Activated T-helper 1 cell treated with Interleukin-2 at 50 U/mL for 16 hours (primary cell): ENCODE measurements at places on chromosomes 3 and 15.

- no peak for DNase-seq
Observed at GRCh38 chr15:72970933-72971760, 81.1 kb upstream of the NEO1 start.

- no peak for DNase-seq
Observed at GRCh38 chr15:60379525-60380274, 18.1 kb downstream of the ANXA2 start.

DNA sequence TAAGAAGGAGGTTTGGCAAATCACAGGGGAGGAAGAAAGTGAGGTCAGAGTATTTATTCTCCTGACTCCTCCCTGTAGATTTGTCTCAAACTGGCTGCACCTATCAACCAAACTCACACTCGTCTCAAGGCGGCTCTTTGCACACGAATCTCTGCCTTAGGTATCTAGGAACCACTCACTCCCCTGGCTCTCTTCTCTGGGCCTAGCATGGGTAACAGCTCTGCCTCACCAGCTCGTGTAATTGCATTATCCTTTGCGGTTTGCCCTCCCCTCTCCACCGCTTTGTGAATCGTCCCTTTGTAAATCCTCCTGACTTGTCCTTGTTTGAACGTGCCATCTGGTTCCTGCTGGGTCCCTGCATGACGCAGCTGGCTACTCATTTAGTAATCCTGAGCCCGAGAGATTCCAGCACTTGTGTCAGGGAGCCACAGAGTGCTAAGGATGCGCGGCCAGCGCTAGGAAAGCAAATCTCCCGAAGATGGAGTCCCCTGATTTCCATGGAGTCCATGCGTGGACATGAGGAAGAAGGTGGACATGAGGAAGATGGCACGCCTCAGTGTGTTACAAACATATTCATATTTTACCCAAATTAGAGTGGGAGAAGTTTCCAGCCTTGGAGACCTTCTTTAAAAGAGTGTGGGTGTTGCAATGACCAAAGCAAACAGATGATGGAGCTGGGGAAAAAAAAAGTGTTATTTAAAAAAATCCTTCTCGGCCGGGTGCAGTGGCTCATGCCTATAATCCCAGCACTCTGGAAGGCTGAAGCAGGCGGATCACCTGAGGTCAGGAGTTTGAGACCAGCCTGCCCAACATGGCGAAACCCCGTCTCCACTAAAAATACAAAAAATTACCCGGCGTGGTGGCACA, 26.7 kb downstream of the NRROS start:
- no peak for DNase-seq

DNA sequence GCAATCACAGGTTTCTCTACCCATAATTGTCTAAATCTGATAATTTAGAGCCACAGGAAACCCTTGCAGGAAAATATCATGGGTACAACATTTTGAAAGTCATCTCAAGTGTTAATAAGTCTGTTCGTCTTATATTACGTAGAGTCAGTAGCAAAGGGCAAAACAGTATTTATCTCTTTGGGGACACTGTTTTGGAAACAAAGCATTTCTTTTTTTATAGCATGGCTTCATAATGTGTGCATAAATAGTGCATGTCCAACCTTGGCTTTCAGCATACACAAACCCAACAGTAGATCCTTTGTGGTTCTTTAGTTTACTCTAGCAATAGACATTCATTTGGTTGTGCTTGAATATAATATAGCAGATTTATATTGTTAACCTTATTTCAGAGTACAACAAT, 24.0 kb downstream of the ST3GAL6 start:
- DNase-seq, result no peak

- no peak for DNase-seq
Observed at GRCh38 chr3:87121856-87122255, 105.3 kb upstream of the CHMP2B start.

DNA sequence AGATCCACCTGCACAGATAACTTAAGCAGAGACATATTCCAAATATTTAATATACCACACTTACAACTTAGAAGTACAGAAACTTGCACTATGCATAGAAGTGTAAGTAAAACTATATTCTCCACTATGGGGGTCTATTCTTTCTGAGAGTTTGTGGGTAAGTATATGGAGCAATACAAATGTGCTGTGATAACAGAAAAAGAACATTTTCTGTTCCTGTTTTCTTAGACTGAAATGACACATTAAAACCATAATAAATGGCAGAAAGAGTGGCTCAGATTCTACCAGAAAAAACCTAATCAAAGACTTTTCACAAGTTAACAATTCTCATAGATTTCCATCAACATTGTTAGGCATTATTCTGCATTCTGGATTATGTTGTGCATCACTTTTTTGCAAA, 96.6 kb upstream of the WNT7A start:
- no peak for DNase-seq

GRCh38 chr3:119378259-119378803, 84.1 kb downstream of the ARHGAP31 start:
- DNase-seq, result no peak

- no peak for DNase-seq
Observed at GRCh38 chr3:31687020-31687802, 154.5 kb downstream of the STT3B start.

GRCh38 chr3:197022405-197023231, 7.0 kb downstream of the MELTF start:
- no peak for DNase-seq

- DNase-seq, result no peak
Observed at GRCh38 chr15:89362203-89363101, 27.8 kb upstream of the POLG start.

GRCh38 chr15:68377766-68378165, 54.2 kb downstream of the ITGA11 start:
- DNase-seq, result no peak

GRCh38 chr3:96991231-96991630, 176.8 kb downstream of the EPHA6 start:
- no peak for DNase-seq

DNA sequence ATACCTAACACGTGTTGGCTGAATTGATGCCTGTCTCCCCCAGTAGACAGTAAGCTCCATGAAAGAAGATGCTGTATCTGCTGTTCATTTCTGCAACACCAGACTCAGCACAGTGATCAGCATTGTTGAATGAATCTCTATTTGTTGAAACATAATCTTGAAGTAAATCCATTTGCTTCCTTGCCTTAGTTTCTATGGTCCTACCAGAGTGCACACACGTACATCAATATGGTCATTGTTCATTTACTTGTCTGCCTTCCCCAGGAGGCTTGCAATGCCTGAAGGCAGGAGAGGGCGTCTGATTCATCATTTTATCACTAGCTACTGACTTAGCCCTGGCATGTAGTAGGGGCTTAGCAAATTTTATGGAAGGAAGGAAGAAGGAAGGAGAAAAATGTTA, 19.2 kb downstream of the RBP2 start:
- DNase-seq, result no peak

GRCh38 chr3:136898954-136899353, 36.9 kb downstream of the NCK1 start:
- DNase-seq, result no peak

DNA sequence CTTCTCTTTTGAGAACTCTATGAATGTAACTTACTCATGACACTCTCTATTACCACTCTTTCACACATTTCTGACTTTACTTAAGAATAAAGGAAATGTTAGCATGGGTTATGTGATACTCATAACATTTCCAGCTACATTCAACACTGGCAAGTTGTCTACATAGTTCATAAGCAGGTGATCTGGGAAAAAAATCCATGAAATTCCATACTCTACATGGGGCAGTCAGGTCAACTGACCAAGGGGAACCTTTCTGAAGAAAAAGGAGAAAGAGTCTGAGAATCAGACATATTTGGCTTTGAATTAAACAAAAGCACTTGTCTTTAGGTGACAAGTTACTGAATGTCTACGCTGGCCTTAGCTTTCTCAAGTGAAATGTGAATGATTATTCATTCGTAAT, 329.1 kb upstream of the ROBO1 start:
- no peak for DNase-seq

- DNase-seq, result no peak
Observed at GRCh38 chr3:125187599-125187910, 25.0 kb downstream of the SLC12A8 start.

DNA sequence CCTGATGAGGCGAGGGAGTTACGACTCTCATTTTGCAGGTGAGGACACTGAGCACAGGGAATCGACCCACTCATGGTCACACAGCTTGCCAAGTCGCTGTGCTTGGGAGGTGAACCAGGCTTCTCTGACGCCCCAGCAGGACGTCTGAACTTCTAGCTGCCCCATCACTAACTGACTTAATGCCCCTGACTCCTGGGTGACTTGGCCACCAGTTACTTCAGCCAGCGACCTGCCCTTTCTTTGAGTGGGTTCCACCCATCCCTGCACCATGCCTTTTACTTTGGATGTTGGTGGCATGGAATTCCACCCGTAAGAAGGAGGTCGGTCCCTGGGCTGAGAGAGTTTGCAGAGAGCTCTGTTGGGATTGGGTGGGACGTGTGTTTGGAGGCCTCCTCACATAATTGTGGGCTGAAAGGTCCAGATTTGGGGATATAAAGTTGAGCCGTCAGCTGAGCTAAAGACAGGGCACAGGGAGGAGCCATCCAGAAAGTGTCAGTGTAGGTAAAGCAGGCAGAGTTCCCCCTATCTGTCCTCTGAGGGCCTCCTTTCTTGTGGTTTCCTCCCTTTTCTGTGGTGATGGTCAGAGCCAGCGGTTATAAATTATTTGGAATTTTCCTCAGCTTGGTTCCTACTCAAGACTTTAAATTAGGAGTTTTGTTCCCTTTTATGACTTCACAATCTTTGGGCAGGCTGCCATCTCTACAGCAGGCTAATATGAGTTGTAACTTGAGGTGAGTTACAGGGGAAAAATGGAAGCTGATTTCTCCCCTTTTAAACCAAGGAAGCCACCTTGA, 55.0 kb downstream of the FLNB start:
- no peak for DNase-seq
